Motor neuron (in vitro differentiated cells): ENCODE measurements at places on chromosomes 16 and 17. TPM values are rescaled to one million over a fixed set of nuclear protein-coding genes. Genes with fewer than 3 reads are reported as not detected.

GRCh38 chr17:57400648-57401047, 144.3 kb downstream of the MSI2 start:
- no peak for ATAC-seq

MLST8 gene
- total RNA-seq: 30.0 and 32.6 TPM in 2 replicates

- peak; percentile 62 for ATAC-seq
Observed at GRCh38 chr16:66426112-66427035, 721 bp upstream of the BEAN1 start.

DNA sequence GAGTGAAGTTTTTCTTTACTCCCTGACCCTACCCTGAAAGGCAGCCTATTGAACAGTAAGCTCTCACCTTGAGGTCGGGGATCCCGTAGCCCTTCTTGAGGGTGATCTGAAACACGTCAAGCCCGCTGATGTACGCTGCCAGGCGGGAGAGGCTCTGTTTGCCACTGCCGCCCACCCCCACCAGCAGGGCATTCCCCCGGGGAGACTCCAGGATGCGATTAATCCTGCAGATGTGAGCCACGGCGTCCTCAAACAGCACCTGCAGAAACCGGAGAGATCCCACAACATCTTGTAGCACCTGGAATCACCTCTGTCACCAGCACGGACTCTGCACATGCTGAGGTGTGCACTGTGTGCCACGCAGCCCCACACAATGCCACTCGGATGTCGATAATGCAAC, 96.8 kb downstream of the PGS1 start:
- ATAC-seq: no peak

DNA sequence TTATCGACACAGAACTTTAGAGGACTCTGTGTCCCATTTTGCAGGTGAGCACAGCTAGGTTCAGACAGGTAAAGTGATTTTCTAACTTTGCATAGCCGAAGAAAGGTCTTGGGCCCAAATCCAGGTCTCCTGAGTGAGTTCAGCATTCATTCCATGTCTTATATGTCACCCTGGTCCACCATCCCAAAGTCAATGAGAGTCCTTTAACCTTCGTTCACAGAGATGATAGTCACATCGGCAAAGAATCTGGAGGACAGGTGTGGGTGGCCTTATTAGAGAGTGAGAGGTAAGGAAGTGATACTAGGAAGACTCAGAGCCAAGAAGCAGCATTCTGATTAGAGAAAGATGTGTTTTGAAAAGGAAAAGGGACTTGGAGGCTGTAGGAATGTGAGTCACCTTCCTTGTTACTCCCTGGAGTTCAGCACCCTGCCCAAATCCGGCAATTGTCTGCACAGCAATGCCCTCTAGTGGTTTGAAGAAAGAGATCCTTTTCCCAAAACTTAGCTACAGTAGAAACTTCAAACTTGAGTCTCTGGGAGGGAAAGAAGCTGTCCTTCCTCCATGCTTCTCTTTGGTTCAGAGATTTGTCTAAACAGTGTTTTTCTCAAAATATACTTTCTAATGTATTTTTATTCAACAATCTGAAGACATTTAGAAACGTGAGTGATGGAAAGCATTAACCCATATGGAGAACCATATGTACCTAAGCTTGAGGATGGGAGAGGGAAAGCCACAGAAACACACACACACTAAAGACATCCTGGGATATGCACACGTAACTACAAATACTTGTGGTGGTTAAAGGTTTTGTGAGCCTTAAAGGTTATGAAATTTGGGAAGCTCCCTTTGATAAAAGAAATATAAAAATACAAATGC, 96.4 kb upstream of the SHISA6 start:
- ATAC-seq: no peak

CDYL2 gene
- 5.5 and 6.3 TPM in 2 replicates for total RNA-seq

- ATAC-seq: no peak
Observed at GRCh38 chr17:71809537-71809936, 311.3 kb upstream of the SOX9 start.

- no peak for ATAC-seq
Observed at GRCh38 chr17:2071455-2072281, 16.8 kb downstream of the HIC1 start.

DNA sequence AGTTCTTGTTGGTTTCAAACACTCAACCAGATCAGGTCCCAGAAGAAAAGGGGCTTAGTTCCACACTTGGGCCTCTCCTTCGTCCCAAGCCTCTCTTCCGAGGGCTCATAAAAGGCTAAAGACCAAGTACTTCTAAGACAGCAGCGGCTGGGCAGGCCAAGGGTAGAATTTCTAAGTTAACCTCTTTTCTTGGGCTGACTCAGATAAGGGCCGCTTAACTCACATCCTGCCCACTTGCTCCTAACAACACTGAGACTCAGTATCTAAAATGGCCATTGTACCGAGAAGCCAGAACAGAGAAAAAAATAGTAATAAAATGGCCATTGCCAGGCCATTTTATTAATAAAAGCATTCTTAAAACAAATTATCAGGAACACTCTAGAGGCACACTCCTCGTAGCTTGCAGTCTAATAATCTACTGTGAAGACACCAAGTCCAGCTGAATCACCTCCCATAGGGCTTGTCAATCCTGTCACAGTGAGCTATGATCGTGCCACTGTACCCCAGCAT, 42.1 kb downstream of the RANBP10 start:
- no peak for ATAC-seq

DNA sequence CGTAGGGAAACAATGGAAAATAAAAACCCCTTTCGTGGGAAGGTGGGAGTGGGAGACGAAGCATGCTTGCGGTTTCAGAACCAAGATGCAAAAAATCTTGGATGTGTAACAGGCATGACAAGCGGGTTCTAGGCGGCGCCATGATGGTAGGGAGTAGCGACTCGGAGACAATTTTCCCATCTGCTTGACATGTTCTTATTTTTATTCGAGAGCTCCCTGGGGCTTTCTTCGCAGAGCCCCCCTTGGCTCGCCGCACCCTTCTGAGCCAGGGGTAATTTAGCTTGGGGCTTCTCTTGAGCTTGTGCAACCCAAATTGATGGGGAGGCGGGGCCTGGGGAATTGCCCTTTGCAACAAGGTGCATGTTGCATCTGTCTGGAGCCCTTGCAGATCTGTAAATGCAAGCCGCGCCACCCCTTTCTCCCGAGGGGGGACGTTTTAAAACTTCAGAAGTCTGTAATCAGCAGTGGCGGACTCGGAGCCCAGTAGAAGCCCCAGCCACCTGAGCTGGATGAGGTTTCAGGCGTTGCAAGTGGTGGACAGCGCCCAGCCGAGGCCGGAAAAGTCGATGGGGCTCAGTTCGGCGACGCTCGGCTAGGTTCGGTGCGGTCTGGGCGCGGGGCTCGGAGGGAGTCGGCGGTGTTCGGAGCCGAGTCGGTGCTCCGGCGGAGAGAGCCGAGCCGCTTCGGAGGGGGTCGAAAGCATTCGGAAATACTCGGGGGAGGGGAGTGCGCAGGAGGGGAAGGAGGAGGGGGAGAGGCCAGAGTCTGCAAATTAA, 2.9 kb downstream of the GNAO1 start:
- peak; percentile 66 for ATAC-seq

ATPAF2 gene
- 22.9 and 24.5 TPM in 2 replicates for total RNA-seq

DNA sequence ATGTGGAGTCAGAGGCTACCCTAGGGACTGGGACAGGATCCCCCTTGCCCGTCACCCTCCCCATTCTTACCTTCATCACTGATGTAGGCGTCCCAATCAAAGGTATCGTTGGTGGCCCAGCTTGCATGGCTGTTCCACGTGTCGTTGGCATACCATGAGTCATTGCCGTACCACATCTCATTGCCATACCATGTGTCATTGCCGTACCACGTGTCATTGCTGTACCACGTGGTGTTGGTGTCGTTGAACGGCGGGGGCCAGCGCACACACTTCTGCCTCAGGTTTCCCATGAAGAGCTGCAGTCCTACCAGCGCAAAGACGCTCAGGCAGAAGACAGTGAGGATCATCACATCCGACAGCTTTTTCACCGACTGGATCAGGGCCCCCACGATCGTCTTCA, 4.8 kb downstream of the SCN4A start:
- ATAC-seq: no peak

- no peak for ATAC-seq
Observed at GRCh38 chr16:23987443-23987842, 151.7 kb downstream of the PRKCB start.

SGCA gene
- total RNA-seq: not detected in 2 replicates

DNA sequence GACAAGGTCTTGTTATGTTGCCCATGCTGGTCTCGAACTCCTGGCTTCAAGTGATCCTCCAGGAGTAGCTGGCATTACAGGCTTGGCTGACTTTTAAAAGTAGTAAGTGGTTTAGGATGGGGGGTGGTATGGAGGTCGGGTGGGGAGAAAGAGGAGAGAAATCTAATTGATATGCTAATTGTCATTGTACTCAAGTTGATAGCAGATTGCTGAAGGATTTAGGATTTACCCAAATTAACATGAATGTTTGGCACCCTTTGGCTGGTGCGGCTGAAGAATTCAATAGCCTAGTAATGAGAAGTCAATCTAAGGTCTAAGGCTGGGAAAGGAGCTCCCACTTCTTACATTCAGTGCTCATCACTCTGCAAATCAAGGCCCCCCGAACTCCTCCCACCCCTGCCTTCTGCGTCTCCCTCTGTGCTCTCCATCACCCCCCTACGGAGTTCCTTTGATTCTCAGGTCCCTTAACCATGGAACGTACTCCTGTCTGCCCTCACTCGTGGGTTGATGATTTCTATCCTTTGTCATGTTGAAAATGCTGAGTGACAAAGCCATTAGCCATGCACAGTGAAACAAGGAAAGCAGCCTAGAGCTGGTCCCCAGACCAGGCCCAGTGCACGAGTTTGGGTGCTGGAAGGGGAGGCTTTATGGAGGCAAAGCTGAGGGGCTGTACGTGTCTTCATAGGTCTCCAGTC, 17.3 kb downstream of the CDH13 start:
- ATAC-seq: no peak

DNA sequence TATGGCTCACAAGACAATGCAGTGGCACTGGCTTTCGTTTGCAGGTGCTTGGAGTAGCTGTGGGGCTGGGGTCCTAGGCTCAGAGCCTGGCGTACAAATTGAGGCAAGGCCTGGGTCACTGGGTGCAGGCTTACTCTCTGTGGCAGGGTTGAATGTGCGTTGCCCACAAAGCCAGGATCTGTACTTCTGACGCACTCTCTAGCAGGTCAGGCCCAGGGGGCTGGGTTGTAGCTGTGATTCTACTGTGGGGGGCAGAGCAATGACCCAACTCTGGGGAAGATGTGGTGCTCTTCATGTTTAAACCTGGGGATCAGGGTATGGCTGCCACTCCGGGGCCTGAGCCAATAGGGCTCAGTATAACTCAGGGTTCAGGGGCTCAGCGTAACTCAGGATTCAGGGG, 6.4 kb upstream of the PRSS21 start:
- ATAC-seq: no peak

GRCh38 chr16:81823111-81823510, 44.0 kb downstream of the PLCG2 start:
- ATAC-seq: no peak

GDPD1 gene
- total RNA-seq: 3.2 TPM in 2 replicates

- ATAC-seq: no peak
Observed at GRCh38 chr17:60128171-60128859, 21.5 kb upstream of the CA4 start.

MEIOC gene
- 1.6 and 2.5 TPM in 2 replicates for total RNA-seq

- peak; percentile 37 for ATAC-seq
Observed at GRCh38 chr16:53092284-53092683, 37.5 kb downstream of the CHD9 start.

- peak; percentile 76 for ATAC-seq
Observed at GRCh38 chr16:695355-696089, 5.3 kb upstream of the WDR24 start.

PITPNC1 gene
- 21.6 and 22.2 TPM in 2 replicates for total RNA-seq

INO80E gene
- 50.7 and 72.0 TPM in 2 replicates for total RNA-seq

TNFRSF13B gene
- 0.18 TPM in 1 of 2 replicates, not detected in the other for total RNA-seq

DNA sequence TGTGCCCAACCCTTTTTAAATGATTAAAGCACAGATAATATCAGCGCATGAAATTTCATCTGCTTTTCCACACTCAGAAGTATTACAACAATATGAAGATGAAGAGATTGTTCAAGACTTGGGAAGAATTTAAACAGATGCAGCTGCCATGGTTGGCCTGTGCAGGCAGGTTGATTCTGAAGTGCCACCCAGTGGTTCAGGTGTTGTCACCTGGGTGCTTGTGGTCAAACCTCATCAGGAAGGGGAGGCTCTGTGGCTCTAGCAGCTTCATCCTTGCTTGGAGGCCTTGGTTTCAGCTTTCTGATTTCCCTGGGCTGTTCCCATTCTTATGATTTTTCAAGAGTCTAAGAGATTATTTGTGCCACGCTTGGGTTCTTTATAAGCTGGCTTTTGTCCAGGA, 22.2 kb upstream of the CLEC18C start:
- ATAC-seq: no peak

DNA sequence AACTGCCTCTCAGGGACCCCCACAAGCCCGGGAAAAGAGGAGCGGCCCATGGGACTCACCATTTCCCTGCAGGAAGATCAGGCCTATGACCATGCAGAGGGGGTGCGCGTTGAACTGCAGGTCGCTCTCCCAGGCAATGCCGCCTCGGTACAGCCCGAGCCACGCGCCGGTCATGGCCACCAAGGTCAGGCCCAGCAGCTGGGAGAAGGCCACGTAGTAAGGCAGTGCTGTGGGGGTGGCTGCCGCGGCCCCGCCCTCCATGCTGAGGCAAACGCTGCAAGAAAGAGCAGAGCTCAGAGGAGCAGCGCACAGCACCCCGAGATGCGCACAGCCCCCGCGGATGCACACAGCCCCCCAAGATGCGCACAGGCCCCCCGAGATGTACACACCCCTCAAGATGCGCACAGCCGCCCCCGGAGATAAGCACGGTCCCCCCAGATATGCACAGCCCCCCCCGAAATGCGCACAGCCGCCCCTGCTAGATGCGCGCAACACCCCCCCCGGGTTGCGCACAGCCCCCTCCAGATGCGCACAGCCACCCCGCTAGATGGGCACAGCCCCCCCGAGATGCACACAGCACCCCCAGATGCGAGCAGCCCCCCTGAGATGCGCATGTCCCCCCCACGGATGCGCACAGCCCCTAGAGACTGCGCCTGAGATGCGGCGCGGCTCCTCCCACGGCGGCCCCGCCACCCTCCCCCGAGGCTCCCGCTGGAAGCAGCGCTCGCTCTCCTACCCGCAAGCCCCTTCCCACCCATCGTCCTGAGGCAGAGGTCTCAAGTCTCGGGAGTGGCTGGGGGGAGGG, 8.6 kb downstream of the CYB561 start:
- no peak for ATAC-seq

DNA sequence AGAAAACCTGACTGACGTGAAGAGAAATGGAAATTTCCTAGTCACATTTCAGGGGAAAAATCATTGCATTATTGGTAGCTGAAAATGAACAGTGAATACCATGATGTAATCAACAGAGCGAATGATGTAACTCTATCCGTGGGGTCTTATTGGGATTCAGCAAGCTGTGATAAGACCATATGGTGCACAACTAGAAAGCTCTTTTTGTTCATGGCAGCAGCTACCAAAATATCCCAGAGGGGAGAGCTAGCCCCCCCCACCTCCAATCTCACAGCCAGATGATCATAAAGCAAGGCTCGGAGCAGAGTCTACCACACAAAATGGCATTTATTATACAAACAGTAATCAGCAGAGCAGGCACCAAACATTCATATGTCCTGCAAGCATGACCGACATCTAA, 22.2 kb upstream of the DNAH17 start:
- no peak for ATAC-seq

- ATAC-seq: no peak
Observed at GRCh38 chr16:31284926-31285325, 25.2 kb downstream of the ITGAM start.

- ATAC-seq: no peak
Observed at GRCh38 chr16:71811261-71811803, 2.7 kb upstream of the AP1G1 start.

- peak; percentile 88 for ATAC-seq
Observed at GRCh38 chr16:85819245-85819644, 19.8 kb downstream of the COX4I1 start.
